ENCODE measurements at places on chromosomes 5 and 9.

GRCh38 chr9:108534741-108535140, 321.0 kb downstream of the ACTL7B start:
- no peak for DNase-seq

DNA sequence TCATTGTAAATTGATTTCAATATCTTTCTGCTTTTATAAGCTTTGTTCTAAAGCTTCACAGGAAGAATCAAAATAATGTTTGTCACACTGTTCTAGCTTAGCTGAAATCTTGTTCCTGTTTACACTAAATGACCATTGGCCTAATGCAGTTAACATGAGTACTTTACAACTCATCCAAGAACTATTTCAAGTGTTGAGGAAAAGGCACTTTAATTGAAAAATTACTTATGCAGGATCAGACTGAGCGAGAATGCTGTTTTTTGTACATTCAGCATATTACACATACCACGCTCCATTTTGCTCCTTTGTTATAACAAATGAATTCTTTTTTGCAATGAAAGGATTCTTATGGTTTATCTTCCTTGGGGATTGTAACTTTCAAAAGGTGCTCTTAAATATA, 22.4 kb upstream of the SMIM15 start:
- DNase-seq = no peak

DNA sequence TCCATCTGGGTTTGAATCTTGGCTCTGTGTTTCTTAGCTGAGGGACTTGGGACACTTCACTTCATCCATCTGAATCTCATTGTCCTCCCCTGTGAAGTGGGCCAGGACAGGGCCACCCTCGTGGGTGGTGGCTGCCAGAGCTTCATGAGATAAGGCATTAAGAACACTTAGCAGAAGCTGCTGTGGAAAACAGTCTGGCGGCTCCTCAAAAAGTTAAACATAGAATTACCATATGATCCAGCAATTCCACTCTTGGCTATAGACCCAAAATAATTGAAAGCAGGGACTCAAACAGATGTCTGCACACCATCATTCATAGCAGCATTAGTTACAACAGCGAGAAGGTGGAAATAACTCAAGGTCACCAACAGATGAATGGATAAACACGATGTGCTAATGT, 42.4 kb upstream of the GGTA1 start:
- no peak for DNase-seq

DNA sequence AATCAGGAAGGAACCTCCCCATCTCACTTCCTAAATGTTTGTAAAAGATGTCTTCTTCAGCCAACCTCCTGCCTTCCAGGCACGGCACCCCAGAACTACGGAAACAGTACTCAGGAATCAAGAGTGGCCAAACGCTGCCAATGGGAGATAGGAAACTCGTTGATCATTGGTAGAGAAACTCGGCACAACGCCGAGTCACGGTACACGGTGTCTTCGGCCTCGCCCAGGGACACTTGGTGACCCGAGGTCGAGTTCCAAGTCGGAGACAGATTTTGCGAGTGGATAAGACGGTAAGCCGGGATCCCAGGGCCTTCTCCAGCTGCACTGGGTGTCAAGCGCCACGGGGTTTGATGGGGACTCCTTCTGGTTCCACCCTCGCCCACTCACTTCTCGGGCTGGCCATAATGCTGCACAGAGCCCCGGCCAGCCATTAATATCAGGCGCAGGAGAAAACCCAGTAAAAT, 343 bp downstream of the KIAA0825 start:
- DNase-seq = no peak

GRCh38 chr9:109907810-109908458, 127.9 kb downstream of the PALM2AKAP2 start:
- DNase-seq = no peak

DNA sequence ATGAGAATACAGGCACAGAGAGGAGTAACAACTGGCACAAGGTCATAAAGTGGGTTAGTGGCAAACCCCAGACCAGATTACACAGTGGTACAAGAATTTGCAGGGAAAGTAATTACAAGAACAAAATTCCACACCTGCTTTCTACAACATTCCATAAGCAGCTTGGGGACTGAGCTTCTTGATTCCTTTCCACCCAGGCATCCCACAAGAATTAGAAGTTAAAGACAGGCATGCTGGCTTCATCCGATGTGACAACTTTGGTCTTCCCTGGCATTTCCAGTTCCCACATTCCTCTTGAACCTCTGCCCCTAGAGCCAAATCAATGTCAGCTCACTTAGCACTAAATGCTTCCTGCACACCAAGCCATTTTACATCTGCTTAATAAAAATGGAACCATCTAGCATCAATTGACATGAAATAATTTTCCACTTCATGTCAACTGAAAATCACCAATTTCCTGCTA, 435.8 kb upstream of the PAPPA start:
- no peak for DNase-seq

GRCh38 chr5:109053995-109054417, 306.3 kb downstream of the FER start:
- DNase-seq = no peak

DNA sequence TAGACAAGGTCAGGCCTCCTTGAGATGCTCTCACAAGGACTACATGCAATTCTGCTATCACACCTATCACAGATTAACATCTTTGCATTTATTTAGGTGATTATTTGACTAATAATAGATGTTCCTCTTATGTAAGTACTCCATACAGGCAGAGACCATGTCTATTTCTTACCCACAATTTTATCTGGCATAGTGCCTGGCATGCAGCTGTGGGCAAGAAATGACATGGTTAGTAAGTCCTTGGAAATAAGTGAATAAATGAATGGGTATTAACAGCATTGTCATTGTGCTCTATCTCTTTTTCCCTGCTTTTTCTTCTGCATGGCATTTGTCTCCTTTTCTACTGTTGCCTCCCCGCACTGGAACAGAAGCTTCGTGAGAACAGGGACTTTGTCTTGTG, 49.4 kb downstream of the SLC22A5 start:
- no peak for DNase-seq

DNA sequence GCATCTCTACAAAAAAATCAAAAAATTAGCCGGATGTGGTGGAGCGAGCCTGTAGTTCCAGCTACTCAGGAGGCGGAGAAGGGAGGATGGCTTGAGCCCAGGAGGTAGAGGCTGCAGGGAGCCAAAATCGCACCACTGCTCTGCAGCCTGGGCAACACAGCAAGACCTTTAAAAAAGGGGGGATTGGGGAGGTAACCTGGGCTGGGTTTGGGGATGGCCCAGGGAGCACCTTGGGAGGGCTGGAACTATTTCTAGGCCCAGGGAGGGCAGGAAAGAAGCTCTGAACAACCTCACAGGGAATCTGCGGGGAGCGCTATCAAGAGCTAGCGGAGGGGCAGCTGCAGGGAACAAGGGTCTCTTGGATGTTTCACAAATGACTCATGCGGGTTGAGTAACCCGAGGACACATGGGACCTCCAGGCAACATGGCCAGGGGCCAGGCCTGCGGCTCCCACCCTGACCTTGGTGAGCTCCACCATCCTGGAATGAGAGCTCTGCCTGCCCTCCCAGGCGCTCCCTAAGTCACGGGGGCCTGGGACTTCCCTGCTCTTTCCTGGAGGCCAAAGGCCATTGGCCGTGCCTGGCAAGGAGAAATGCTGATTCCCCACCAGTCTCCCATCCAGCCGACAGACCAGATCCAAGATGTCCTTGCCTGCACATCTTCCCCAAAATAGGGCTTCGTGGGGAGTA, 23.4 kb downstream of the SARDH start:
- no peak for DNase-seq

DNA sequence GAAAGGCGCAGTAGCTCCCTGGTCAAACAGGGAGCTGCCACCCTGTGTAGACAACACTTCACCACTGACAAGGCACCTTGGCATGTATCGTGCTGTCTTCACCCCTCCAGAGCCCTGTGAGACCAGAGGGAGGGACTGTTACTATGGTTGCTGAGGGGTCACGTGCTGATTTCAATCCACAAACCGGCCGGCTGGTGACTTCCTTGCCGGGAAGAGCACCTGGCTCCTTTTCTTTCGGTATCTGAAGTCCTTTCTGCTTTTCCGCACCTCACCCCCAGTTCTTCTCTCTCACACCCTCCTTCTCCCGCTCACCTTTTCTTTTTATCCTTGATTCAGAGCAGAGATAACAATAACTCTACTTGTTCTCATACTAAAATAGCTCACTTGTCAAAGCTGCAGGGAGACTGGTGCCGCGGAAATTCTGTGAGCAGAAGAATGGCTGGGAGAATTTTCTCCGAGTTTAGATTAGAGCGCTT, 327.2 kb downstream of the ZSWIM6 start:
- peak; percentile 40 for DNase-seq

GRCh38 chr5:25544652-25545249, 900.0 kb upstream of the CDH10 start:
- DNase-seq = no peak

GRCh38 chr5:133652951-133653759, 40.8 kb upstream of the FSTL4 start:
- DNase-seq = no peak

- DNase-seq = no peak
Measured at GRCh38 chr5:23405316-23406068, 101.9 kb upstream of the PRDM9 start.

- no peak for DNase-seq
Measured at GRCh38 chr5:127386557-127386956, 96.0 kb downstream of the MEGF10 start.

DNA sequence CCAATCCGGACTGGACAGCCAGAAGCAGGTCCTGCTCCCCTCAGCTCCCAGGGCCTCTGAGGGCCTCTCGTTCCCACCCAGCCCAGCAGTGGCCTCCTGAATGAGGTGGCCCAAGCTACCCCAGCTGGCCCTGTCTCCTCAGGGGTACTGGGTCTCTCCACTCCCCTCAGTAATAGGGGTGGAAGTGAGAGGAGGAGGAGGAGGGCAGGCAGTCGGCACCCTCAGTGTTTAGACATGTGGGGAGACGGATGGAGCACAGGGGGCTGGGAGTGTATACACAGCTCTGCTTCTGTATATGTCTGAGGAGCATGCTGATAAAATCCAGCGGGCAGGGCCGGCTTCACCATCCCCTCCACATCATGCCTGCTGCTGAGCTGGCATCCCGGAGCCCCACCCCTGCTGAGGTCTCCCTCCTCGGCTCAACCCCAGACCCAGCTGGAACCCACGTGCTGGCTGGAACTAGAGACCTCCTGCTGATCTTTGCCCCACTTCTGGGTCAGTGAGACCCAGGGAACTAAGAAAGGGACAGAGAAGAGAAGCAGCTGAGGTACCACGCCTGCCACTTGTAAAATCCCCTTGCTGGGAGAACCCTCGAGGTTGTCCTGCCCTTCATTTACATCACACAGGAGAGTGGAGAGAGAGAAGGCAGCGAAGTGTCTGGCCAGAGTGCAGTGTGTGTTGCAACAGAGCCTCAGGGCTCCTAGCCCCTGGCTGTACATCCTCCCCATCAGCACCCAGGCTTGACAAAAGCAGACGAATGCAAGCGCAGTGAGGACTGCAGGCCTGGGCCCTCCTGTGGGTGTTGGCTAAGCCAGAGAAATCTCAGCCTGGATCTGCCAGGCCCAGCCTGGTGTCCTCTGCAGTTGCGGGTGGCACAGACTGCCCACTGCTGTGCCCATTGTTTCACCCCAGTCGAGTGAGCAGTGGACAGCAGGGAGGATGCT, 77.5 kb downstream of the PSD2 start:
- DNase-seq = no peak

DNA sequence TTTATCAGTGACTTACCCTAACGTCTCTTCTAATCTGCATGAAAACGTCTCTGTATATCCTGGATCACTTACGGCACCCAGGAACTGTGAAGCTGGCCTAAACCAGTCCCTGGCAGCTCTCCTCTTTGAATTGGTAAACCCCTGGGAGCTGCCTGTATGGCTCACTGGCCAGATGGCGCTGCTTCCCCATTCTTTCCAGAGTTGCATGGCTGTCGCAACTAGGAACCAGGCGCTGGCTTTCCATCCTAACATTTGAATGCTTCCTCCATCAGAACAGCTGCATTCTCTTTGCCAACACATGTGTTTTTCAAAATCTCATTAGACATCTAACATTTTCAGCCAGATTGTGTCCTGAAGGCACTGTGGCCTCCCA, 8.0 kb upstream of the PCA3 start:
- peak; percentile 6 for DNase-seq

- DNase-seq = no peak
Measured at GRCh38 chr9:581673-582497, 259.6 kb upstream of the DMRT1 start.

GRCh38 chr5:169701910-169702451, 64.9 kb downstream of the DOCK2 start:
- no peak for DNase-seq

GRCh38 chr9:36191290-36191645, 547 bp downstream of the CLTA start:
- DNase-seq = no peak

DNA sequence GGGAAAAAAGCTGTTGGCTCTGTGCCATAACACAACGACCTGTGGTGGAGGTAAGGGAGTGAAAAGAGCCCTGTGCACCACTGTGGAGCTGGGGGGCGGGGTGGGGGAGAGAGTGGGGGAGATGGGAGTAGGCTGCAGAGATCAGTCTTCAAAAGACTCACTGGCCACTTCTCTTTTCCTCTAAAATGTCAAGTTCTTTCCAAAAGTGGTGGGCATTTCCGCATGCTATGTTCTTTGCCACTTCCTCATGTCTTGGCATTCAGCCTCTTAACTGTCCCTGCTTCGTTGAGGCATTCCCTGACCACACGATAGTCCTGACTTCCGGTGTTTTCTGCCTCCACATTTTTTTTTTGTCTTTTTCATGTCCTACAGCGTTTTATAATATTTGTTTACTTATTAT, 2.4 kb upstream of the PPP2R2B start:
- no peak for DNase-seq

DNA sequence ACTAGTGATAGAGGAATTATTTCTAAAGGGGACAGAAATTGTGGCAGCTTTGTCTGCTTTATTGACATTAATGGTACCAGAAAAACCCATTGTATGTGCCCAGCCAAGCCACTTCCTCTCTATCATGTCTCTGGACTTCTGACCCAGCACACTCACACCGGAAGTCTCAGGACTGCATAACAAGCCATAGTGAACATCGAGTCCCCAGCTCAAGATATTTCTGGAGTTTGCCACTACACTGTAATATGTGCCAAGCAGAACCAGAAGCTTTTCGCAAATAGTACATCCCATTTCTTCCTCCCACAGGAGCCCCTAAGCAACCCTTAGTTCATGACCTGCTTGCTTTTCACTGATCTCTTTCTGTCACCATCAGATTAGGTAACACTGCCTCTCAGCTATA, 187.4 kb upstream of the GHR start:
- no peak for DNase-seq

GRCh38 chr5:59532979-59533729, 360.4 kb downstream of the PDE4D start:
- DNase-seq = no peak

DNA sequence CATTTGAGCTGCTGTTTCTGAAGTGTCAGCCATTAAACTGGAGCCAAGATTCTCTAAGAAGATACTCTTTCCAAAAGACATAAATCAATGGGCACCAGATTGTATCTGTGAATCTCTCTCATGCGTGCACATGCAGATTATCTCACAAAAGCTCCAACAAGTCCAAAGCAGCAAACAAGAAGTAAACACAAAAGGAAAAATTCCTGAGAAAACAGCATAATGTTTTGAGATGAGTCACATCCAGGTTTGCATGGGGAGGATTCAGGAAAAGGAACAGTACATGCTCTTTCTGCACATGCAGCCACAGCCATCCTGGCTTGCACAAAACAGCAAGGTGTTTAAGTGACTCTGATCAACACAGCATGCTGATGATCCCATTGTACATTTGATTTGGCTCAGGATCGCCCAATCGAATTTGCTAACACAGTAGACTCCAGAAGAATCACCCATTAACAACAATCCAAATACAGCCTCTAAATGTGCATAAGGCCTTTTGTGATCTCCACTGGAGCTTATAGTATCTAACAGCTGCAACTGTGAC, 143.1 kb downstream of the ELAVL2 start:
- no peak for DNase-seq

- DNase-seq = no peak
Measured at GRCh38 chr9:131668439-131669268, 71.2 kb downstream of the RAPGEF1 start.
